Naive B cell (primary cell): ENCODE measurements at places on chromosomes 4 and X. TPM values are rescaled to one million over a fixed set of nuclear protein-coding genes. Genes with fewer than 3 reads are reported as not detected.

Gene GASK1B
- polyA plus RNA-seq, result 0.04 TPM

Gene FGD1
- 0.50 TPM for polyA plus RNA-seq

- H3K4me1 ChIP-seq, result peaks cover 24% of the 10 kb centered on the region
- DNase-seq, result no peak
- no peak overlapping the region for H3K27ac ChIP-seq
- no peaks in the 10 kb centered on the region for H3K27me3 ChIP-seq
- no peaks in the 10 kb centered on the region for H3K36me3 ChIP-seq
- H3K4me3 ChIP-seq, result peak overlapping the region; percentile 56
These were observed 42.0 kb downstream of the SRPX2 start for GRCh38 chrX:100685997-100686305.

GRCh38 chrX:118189000-118189399, 72.4 kb upstream of the KLHL13 start:
- H3K4me3 ChIP-seq, result no peak overlapping the region
- H3K4me1 ChIP-seq, result no peaks in the 10 kb centered on the region
- no peak overlapping the region for H3K27ac ChIP-seq
- H3K36me3 ChIP-seq, result peaks cover 2% of the 10 kb centered on the region
- no peak for DNase-seq

DNA sequence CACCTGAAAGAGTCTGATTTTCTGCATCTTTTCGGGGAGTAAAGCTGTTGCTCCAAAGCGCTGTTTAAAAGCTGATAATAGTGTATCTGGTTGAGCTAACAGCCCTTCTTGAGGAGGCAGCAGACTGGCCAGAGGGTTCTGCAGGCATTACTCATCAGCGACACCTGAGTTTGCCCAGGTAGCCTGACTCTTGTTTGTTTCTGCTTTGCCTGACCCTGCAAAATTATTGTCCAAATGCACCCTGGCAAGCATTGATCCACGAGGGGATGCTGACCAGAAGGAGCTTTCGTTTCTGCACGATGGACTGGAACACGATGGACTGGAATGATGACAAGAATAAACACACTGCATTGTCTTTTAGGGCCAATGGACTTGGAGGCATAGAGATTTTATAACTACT, 6.2 kb downstream of the CD99 start:
- peaks cover 96% of the 10 kb centered on the region for H3K4me1 ChIP-seq
- peak overlapping the region; percentile 33 for H3K27ac ChIP-seq
- H3K4me3 ChIP-seq, result peak overlapping the region; percentile 72
- peaks cover 17% of the 10 kb centered on the region for H3K36me3 ChIP-seq
- H3K27me3 ChIP-seq, result no peaks in the 10 kb centered on the region
- DNase-seq, result no peak

DNA sequence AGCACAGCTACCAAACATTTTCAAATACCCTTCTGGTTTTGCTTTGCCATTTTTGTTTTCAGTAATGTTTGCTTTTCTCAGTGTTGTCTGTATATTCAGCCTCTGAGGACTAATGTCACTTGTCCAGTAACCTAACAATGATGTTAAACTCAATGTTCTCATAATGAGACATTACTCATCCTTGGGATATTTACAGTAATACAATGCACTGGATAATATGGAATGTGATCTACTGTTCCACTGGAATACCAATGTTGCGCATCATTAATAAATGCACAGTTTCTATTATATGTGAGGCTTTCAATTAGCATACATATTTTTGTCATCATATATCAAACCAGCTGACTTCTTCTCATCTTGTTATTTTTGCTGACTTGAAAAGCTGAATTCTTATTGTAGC, 259.1 kb downstream of the SH2D1A start:
- no peak overlapping the region for H3K4me3 ChIP-seq
- no peak overlapping the region for H3K27ac ChIP-seq
- no peaks in the 10 kb centered on the region for H3K27me3 ChIP-seq
- DNase-seq, result no peak
- H3K4me1 ChIP-seq, result no peaks in the 10 kb centered on the region
- H3K36me3 ChIP-seq, result no peaks in the 10 kb centered on the region

GRCh38 chrX:25198891-25199290, 183.1 kb upstream of the ARX start:
- H3K4me3 ChIP-seq, result no peak overlapping the region
- no peak overlapping the region for H3K27ac ChIP-seq
- DNase-seq, result no peak
- H3K4me1 ChIP-seq, result no peaks in the 10 kb centered on the region

DNA sequence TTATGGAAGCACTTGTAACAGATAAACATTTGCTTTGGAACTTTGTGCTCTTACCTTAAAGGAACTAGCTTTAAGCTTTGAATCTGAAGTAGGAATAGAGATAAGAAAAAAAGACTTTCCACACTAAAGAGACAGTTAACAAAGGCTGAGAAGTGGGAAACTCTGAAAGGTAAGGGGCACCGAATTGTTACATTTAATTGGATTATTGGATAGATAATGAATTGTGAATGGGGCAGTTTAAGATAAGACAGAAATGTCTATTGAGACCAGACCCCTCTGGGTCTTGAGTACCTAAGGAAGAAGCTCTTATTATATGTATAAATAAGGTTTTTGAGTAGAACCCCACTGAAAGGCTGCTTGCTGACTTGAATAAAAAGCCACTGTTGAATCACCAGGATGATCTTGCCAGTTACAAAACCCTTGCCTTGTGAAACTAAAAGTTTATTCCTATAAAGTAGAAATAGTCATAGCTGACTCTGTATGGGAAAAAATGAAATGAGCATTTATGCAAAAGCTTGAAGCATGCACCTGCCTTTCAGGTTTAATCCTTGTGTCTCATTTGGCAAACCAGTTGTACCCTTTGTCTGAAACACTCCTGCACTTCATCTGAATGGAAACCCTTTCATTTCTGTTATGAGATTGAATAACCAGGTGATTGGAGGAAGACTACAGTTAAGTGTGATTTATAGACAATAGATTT, 423.2 kb downstream of the RPA4 start:
- H3K27ac ChIP-seq, result no peak overlapping the region
- H3K36me3 ChIP-seq, result no peaks in the 10 kb centered on the region
- H3K4me3 ChIP-seq, result no peak overlapping the region
- DNase-seq, result no peak
- H3K27me3 ChIP-seq, result no peaks in the 10 kb centered on the region

DNA sequence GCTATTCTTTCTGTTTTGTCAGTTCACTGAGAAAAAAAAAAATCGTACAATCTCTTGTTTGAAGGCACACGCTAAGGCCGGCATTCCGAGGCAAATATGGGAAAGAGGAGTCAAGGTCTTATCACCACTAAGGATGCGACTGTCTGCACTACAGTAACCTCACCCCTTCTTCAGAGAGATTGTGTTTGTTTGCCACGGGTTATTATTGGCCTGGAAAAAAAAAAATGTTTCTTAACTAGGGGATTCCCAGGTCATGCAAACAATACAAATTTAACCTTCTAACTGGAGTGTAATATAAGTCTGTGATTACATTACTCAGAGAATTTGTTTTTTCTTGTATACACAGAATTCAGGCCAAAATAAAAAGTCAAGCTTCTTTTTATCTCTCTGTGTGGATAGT, 168.3 kb downstream of the TMA16 start:
- H3K4me1 ChIP-seq, result peaks cover 57% of the 10 kb centered on the region
- H3K4me3 ChIP-seq, result peak overlapping the region; percentile 87
- H3K27ac ChIP-seq, result peak overlapping the region; percentile 97
- no peaks in the 10 kb centered on the region for H3K27me3 ChIP-seq
- H3K36me3 ChIP-seq, result peaks cover 7% of the 10 kb centered on the region
- DNase-seq, result peak; percentile 48
